Nucleus accumbens (tissue), 56 donors: ENCODE measurements at places on chromosomes 7 and 10.

DNA sequence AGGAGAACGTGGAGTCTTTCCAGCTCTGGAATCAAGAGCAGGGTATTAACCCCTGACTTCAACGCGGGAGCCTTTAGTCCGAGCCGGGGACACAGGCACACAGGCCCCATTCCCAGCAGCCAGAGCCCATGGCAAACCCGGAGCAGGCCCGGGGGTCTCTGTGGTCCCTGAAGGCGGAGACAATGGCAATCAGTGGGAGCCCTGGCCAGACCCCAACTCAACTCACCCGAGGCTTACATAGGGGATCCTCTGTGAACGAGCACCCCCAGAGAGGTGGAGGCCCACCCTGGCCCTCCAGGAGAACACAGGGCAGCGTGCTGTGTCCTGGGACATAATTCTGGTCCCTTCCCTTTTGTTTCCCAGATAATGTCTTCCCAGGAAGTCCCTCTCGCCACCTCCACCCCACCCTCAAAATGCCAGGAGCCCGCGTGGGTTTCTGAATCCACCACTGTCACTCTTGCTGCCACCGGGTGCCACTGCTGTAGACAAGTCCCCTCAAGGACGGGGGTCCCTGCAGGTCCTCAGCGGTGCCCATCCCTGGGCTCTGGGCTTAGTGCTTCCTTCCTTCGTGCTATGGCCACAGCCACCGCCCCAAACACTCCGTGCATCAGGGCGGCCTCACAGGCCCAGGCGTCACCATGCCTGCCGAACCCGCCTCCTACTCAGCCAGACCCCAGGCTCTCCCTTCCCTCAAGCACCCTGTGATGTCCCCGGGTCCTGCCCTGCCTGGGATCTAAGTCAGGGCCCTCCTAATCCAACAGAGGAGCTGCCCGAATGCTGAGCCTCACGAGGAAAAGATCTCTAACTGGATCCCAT, 28.6 kb upstream of the PPP2R2D start:
- no peak for DNase-seq

DNA sequence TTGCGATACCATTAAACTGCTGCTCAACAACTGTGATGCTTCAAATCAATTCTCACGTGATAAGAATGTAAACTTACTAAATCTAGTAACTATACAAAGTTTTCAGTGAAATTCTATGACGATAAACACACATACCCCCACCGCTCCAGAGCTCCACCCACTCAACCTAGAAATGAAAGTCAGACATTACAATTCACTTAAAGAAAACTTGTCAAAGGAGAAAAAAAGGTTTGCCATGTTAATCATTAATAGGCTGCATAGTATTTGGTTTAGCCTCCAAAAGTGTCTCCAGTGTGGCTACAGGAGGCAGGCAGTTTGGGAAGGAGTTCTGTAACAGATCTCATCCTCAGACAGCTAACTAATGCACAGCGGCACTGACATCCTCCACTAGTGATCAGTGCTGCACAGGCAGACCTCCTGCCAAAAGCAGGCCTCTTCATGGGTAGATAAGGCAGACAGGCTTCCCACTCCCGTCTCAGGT, 3.1 kb downstream of the HERPUD2 start:
- DNase-seq = no peak

- DNase-seq = no peak
Measured at GRCh38 chr10:62626817-62627216, 177.7 kb upstream of the ADO start.

DNA sequence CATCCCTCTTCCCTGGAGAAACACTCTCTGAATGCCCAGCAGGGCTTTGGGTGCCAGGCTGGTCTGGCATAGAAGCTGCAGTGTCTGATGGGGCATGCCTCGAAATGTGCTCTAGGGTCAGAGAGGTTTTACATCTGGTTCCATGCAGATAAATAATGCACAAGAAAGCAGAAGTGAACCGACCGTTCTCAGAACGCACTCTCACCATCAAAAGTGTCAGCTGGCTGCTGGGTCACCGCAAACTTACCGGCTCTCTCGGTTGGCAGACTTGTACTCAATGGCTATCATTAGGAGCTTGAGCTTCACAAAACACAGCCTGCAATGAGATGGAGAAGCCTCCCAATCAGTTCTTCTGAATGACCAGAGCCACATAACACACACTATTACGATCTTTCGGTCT, 610.0 kb downstream of the KCNMA1 start:
- DNase-seq = no peak

- DNase-seq = no peak
Measured at GRCh38 chr10:89645742-89646172, 715 bp upstream of the PANK1 start.

- DNase-seq = no peak
Measured at GRCh38 chr10:57743711-57744110, 524.0 kb downstream of the IPMK start.

- DNase-seq = no peak
Measured at GRCh38 chr7:46440186-46440585, 519.1 kb upstream of the IGFBP3 start.

GRCh38 chr7:17301471-17302456, 3.3 kb downstream of the AHR start:
- DNase-seq = no peak

DNA sequence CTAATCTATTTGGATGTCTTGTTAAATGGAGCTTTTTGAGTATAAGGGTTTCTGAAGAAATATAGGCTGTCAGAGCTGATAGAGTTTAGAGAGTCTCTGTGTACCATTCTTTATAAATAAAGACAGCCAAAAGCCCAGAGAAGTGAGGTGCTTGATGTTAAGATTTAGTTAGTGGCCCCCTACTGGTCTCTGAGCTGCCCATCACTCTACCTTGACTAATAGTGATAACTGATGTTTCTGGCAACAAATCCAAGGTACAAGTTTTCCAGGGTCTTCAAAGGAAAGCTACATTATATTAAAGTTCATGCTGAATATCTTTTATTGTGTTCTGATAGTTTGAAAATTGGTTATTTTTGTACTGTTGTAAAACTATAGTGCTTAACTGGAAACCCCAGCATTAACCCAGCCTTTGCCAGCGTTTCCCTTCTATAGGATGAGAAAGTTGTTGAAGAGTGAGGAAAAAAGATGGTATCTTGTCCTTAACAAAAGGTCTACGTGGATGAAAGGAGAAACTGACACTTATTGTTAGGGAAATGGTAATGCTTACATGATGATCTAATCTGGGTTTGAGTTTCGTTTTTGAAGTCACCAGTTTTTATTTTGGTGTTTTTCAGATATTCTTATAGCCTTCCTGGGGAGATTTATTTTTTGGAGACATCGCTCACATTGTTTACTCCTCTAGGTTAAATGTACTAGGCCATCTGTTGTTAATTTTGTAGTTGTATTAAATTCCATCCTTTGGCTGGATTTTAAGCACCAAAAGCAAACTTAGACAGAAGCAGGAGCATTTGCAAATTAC, 79.0 kb downstream of the AUTS2 start:
- no peak for DNase-seq

DNA sequence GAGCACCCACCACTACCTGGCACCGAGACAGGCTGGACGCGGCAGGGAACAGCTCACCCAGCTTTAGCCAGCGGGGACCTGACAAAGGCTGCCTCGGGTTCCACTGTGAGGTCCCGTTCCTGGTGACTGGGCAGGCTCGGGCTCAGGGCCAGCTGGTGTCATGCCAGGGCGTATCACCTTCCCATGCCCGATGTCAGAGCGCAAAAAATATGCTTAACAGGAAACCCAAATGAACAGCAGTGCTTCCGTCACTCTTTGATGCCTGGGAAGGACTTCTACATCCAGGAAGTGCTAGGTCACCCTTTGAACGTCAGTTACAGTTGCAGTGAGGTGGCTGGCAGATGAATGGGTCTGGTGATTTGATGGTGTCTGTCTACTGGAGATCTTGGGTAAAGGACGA, 106.0 kb downstream of the ADARB2 start:
- no peak for DNase-seq

GRCh38 chr10:72567889-72568640, 57.8 kb downstream of the MICU1 start:
- DNase-seq = no peak

DNA sequence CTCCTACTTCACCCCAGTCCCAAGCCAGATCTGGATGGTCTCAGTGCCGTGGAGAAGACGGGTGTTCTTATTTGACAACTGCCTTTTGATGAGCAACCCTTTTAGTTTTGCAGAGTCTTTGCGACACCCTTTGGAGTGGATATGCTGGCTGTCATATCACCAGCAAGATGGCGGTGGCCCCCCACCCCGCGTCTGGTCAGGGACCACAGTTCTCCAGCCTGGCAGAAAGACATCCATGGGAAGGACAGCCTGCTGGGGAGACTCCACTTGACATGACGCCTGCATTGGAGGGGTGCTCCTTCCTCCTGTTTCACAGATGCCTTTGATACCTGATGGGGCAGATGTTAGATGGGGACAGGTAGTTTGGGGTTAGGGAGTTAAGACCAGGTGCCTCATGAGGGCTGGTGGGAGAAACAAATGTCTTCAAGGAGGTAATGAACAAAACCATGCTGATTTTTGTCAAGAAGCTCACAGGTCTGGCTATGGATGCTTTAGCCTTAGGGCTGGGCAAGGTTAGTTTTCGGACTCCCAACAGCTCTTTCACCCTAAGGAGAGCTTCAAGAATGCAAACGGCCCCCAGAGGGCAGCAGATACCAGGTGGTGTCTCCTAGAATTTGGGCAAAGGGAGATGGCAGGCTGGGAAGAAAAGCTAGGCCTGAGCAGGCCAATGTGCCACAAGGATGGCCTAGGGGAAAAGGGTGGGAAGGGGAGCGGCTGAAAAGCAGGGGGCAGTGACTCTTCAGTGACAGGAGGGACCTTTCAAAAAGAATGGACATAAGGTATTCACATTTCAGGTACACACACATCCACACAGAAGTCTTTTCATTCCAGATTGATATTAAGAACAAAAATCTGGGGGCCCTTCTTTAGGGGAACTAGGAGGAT, 95.2 kb downstream of the CLEC2L start:
- no peak for DNase-seq

DNA sequence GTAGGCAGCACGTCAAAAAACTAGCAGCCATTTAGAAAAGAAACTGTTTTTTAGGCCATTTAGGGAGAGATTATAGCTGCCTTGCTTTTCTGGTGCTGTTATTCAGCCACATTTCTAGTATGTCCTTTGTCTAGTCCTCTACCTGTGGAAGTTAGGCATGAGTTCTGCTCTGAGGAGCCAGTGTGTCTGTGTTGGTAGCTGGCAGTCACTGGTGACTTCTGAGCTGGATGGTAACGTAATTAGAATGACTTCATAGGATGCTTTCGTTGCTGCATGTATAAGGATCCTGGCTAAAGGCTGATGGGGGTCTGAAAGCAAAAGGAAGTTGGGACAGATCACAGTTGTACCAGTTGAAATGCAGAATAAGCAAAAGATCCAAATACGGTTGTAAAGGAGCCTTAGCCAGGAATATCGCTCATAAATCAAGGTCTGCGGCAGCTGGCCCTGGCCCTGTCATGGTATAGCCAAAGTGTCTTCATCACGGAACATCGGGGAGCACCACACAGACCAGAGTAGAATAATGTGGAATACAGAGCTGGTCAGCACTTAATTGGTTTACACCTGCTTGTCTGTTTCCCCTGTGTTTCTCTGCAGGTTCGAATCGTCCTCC, 226.7 kb downstream of the EXOC4 start:
- no peak for DNase-seq

DNA sequence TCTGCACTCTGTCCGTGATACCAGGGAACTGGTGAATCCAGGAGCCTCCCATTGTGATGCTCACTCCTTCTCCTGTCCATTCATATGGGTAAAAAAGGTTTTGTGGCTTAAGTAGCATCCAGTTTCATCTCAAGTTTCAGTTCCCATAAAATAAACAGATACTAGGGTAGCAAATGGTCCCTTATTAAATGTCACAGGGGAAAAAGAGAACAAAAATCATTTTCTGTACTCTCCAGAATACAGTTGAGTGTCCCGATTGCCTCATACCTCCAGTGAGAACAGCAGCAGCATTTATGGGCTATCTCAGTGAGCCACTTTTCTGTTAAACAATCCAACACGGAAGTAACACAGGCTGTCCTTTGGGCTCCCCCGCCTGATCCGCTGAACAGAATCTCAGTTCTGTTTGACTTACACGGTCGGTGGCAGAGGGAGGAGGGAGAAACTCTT, 179.6 kb downstream of the CELF2 start:
- DNase-seq = no peak

DNA sequence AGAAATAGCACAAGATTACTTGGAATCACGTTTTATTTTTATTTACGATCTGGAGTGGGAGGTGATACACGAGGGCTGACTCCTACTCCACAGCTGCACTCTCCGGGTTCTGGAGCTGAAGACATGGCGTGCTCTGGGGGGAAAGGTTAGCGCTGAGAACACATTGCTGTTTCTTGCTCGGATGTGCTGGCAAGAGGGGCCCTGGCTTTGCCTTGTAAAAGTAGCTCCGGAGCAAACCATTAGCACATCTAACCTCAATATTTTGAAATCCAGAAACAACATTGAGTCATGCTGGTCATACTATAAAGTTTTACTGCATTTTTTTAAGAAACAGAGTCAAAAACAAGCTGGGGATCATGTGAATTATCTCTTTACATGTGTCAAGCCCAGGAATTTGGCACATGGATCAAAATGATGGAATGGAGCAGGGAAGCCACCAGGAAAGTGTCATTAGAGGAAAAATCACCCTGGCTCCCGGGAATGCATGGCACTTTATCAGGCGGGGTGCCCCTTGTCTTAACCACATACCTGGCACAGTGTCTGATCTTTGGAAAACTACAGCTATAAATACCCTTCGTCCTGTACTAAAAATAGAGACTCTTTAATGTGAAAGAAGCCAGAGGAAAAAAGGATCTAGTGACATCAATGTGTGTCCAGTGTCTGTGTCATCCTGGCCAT, 31.6 kb upstream of the LYZL1 start:
- DNase-seq = no peak

GRCh38 chr7:23474829-23475575, 4.7 kb upstream of the IGF2BP3 start:
- DNase-seq = no peak

DNA sequence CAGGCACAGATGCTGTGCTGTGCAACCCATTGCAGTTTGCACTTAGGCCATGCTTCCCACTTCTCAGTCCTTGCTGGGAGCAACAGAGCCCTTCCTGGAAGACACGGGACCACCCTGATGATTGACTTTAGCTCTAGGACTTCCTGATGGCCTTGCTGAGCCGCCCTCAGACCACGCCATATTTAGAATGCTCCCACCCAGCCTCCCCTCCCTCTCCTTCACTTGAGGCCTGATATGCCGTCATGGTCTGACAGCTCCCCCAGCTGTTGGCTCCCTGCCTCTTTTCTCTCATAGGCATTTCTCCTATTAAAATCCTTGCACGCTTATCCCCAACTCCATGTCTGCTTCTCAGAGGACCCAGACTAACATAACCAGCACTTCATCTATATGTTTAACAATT, 29.4 kb upstream of the GATAD1 start:
- DNase-seq = no peak

DNA sequence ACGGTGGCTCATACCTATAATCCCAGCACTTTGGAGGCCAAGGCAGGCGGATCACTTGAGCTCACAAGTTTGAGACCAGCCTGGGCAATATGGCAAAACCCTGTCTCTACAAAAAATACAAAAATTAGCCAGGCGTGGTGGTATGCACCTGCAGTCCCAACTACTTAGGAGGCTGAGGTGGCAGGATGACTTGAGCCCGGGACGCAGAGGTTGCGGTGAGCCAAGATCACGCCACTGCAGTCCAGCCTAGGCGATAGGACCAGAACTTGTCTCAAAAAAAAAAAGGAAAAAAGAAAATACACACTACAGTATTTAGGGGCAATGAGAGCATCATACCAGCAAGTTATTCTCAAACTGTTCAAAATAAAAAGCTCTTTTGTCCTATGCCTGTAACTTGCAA, 59.5 kb downstream of the ABI1 start:
- DNase-seq = no peak
